T1000 (cell line): ENCODE measurements at places on chromosomes 7 and 10.

- DNase-seq: no peak
Observed at GRCh38 chr7:151378011-151378410, 31.8 kb downstream of the WDR86 start.

GRCh38 chr7:26183545-26184280, 16.8 kb downstream of the HNRNPA2B1 start:
- DNase-seq: no peak

- DNase-seq: no peak
Observed at GRCh38 chr10:83574770-83575169, 564.5 kb upstream of the GHITM start.

GRCh38 chr7:157662981-157663716, 326.3 kb downstream of the DNAJB6 start:
- DNase-seq: no peak

GRCh38 chr7:46759711-46760480, 822.0 kb downstream of the TNS3 start:
- no peak for DNase-seq

DNA sequence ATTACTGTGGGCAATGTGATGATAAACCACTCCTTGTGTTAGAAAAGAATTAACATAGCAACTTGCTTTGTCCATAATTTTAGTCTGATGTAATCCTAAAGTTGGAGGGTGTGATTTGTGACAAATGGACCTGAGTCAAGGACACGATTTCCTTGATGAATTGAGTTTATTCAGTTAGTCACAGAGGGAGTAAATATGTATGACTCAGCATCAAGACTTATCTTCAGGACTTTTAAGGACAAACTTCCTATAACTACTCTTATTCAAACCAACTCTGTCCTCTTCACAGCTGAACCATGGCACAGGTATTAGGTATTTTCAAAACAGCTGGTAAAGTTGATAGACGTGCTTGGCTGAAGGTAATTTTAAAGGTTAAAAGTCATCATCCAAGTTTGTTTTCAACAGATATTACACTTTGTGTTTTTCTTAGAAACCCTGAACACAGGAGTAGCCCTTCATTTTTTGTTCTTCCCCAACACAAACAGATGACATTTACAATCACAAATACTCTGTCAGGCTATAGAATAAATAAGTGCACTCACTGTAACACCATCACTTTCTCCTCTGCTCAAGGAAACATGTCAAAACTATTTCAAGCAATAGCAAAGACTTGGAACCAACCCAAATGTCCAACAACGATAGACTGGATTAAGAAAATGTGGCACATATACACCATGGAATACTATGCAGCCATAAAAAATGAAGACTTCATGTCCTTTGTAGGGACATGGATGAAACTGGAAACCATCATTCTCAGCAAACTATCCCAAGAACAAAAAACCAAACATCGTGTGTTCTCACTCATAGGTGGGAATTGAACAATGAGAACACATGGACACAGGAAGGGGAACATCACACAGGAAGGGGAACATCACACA, 54.5 kb downstream of the COA1 start:
- no peak for DNase-seq

DNA sequence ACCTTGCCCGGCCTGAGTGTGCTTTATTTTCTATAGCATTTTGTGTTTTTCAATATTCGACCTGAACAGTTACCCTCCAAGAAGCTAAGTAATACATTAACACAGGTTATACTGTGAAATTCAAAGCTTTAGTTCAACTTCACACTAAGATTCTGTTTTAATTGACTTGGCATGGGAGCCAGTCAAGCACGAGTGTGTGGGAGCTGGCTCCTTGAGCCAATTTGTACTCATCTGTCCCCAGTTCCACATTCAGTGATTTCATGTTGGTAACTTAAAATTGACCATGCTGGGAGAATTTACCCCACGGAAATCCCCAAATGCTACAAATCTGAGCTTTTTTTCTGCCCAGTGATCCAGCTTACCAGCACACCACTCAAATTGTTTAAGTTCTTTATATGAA, 20.3 kb downstream of the TSPAN12 start:
- no peak for DNase-seq

GRCh38 chr7:103989200-103989784, at the start of gene RELN:
RELN (minus strand) TSS chr7:103989658; CDS start chr7:103989356, 302 bp downstream.
- no peak for DNase-seq

GRCh38 chr7:11831736-11832495, at the start of gene THSD7A:
THSD7A (minus strand) TSS chr7:11832198; CDS start chr7:11831946, 252 bp downstream.
- peak; percentile 25 for DNase-seq

- no peak for DNase-seq
Observed at GRCh38 chr10:33136781-33137180, 178.8 kb upstream of the ITGB1 start.

DNA sequence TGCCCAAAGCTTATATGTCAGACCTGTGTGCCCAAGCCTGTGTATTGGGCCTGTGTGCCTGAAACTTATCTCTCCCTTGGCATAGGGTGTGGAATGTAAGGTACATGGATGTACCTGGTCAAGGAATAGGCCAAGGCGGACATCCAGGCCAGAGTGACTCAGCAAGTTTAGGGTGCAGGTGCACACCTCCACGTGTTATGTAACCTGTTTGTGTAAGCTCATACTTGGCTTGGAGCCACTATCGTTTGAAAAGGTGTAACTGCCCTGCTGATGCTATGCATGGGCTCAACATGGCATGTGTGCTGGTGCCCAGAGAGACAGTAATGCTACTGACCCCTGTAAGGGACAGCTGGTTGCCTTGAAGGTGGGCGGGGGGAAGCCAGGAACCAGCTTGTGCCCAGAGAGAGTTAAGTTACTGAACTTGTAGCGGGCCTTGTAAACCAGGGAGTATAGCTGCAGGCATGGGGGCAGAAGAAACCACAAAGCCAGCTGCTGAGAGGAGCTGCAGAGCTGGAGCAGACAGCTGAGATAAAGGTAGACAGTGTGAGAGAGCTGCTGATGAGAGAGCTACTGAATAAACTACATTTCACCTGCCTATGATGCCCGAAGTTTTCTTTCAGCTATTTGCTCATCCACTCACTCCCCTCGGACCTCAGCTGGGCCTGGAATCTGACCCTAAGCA, 656.4 kb upstream of the ZWINT start:
- no peak for DNase-seq

GRCh38 chr10:35150308-35150707, 23.7 kb downstream of the CREM start:
- no peak for DNase-seq

DNA sequence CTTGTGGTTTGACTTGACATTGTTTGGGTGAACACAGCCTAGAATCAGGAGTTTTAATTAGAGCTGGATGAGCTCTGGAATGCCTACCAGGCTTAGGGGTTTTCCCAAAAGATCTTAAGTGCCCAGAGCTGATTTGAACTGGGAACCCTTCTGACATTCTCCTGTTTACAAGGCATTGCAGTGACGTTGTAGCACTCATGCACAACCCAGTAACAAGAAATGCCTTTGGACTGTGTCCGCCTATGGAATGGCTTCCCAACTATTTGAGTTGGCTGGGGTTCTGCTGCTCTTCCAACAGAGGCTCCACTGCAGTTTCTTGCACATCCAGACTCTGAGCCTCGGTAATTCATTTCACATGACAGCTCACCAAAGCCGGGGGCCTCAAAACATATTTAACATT, 76.7 kb upstream of the MKX start:
- no peak for DNase-seq

GRCh38 chr7:136528329-136528728, 340.1 kb upstream of the CHRM2 start:
- peak; percentile 15 for DNase-seq

- DNase-seq: no peak
Observed at GRCh38 chr7:21550821-21551531, 8.1 kb downstream of the DNAH11 start.

DNA sequence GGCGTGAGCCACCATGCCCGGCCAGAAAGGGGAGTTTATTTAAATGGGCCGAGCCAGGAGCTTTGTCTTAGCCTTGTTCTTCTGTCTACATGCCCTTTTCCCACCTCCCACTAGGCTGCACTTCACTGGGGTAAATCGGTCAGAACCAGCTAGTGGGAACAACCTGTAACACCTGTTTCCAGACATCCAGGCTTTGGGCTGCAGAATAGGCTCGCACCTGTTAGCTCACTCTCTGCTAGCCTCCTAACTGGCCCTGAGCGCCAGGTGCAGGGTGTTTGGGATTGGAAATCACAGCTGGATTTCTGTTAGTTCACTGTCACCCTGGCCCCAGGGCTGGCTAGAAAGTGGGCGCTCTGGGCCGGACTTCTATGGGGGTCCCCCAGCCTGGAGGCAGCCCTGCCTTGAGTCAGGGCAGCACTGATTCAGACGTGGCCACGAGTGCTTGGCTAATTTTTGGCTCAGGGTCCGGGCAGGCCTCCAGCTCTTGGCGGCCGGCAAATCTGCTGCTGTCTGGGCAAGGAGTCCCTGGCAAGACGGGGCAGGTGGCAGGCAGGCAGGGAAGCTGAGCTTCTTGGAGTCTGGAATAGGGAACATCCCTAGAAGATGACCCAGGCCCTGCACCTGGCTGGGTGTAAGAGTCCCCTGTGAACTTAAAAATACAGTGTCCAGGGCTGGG, 48.6 kb downstream of the GTF2IRD1 start:
- no peak for DNase-seq

DNA sequence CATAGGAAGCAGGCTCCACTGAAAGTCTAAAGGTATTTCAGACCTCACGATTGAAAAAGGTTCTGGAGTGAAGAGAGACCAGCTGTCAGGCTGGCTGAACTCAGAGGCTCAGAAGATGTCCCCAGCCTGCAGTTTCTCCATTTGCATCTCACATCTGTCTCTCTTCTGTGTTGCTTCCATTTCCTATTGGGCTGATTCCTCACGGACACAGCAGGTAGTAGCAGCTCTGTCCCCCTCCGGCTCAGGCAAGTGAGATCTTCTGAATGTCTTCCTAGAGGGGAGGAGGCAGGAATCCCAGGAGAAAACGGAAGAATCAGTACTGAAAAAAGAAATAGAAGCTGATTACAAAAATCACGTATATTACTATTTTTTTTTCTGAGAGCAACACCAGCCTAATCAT, 274.1 kb upstream of the COBL start:
- no peak for DNase-seq

GRCh38 chr10:110042891-110043290, 35.1 kb downstream of the ADD3 start:
- no peak for DNase-seq

- no peak for DNase-seq
Observed at GRCh38 chr7:120272261-120272660, 714 bp upstream of the KCND2 start.

DNA sequence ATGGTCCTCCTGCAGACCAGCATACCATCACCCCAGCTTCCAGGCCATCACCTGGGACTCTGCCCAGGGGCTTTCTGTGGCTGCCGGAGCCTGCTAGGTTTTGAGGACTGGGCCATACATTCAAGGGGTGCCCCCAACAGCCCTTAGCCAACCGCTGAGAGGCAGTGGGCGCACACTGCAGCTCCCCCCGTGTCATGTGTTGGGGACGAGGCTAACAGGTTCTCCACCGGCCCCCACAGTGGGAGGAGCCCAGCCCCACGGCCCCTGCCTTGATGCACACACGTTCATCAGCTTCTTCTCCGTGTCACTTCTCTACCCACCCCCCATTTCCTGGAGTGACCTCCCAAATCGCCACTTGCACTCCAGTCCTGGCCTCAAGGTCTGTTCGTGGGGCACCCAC, 543.2 kb upstream of the FOXK1 start:
- DNase-seq: no peak

DNA sequence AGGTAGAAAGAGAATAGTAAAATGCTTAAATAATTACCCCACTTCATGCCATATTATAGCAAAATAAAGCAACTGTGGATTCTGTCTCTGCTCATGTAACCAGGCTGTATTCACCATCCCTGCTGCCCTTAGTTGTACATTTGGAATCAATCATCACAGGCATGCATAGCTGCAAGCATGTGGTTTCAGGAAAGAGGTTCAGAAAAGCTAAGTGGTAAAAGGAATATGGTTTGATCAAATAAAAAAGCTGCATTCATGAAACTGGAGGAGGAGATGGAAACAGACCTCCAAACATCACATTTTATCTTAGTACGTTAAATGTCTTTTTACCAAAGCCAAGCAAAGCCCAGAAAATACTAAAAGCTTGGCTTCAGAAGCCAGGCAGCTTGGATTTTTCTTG, 81.3 kb downstream of the ADAM22 start:
- DNase-seq: no peak

- DNase-seq: no peak
Observed at GRCh38 chr7:157909370-157909769, 572.6 kb downstream of the DNAJB6 start.

GRCh38 chr10:26326851-26327250, 110.3 kb downstream of the GAD2 start:
- no peak for DNase-seq

DNA sequence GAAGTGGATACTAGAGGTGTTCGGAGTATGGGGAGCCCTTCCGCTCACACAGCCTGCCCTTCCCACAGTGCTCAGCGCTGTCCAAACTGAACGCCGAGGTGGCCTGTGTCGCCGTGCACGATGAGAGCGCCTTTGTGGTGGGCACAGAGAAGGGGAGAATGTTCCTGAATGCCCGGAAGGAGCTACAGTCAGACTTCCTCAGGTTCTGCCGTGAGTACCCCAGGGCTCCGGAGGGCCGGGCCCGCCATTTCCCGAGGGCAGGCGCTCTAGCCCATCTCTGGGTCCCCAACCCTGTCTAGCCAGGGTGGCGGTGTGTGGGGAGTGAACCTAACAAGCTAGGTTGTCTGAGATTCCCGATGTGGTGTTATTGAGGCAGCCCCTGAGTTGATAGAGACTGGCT, 59.1 kb downstream of the GTF2IRD1 start:
- DNase-seq: no peak
